ENCODE measurements at places on chromosomes 7 and 10.

DNA sequence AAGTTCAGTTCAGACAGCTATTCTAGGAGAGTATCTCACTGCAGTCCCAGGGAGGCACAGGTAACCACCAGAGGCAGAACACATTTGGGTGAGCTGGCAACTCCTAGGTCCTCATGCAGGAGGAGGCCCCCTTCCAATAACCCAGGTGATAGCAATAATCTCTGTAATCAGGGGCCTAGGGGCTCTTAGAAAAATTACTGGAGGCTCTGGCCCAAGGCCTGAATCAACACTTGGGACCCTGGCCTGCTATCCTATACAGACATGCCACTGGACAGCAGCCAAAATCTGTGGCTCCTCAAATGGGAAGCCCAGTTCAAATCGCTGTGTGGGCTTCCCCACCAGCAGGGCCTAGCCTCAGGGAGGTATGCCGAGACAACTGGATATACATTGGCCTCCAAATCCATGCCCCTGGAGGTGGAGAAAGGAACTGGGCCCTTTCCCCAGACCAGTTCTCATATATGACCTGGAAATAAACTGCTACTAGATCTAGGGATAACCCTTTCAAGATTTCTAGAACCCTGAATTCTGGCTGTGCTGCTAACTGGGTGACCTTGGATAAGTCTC lies 1.6 kb downstream of the AVPI1 start:
- DNase-seq, result no peak

DNA sequence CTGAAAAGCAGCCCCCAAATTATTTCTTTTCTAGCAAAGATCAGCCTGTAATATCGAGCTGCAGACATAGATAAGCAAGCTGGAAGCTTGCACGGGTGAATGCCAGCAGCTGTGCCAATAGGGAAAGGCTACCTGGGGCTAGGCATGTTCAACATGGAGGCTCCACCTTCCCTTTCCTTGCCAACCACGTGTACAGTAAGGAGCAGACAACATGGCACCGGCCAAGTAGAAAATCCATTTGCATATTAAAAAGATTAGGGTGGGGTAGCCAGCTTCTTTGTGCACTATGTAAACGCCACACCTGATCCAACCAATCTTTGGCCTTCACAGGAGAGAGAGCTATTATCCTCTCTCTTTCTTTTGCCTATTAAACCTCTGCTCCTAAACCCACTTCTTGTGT lies 56.7 kb upstream of the SEPHS1 start:
- DNase-seq, result no peak

- DNase-seq, result no peak
Measured at GRCh38 chr10:27844223-27844622, 98.6 kb upstream of the MKX start.

DNA sequence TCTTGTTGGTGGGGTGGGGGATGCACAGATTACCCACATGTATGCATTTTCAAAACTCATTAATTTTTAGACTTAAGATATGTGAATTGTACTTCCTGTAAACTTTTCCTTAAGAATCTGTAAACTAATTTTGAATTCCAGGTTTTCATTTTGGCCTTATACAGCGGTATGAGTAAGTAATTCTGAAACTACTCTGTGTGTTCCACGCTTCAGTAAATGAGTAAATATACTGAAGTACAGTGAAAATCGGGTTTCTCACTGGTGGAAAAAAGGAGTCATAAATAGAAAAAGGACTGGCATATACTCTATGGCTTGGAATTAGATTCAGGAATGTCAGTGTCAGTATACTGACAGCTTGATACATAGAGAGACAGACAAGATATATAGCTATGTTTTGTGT lies 72.8 kb downstream of the CTTNBP2 start:
- DNase-seq, result no peak

GRCh38 chr10:29689001-29689400 lies 54.2 kb upstream of the SVIL start:
- DNase-seq, result no peak

GRCh38 chr7:8128449-8129317 lies 133.3 kb downstream of the ICA1 start:
- no peak for DNase-seq

DNA sequence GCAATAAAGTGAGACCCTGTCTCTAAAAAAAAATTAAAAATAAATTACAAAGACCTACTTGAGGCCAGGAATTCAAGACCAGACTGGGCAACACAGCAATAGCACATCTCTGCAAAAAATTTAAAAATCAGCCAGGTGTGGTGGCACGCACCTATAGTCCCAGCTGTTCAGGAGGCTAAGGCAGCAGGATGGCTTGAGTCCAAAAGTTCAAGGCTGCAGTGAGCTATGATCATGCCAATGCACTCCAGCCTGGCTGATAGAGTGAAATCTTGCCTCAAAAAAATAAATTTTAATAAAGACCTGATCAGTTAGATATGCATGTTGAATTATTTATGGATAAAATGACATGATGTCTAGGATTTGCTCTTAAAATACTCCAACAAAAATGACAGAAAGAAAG lies 34.9 kb downstream of the P4HA1 start:
- DNase-seq, result no peak

- no peak for DNase-seq
Measured at GRCh38 chr10:28320090-28320489, 17.2 kb upstream of the MPP7 start.

GRCh38 chr7:80630608-80631405 lies 7.6 kb upstream of the CD36 start:
- no peak for DNase-seq

GRCh38 chr7:20561908-20562307 lies 53.6 kb upstream of the ABCB5 start:
- no peak for DNase-seq

GRCh38 chr10:103280031-103280430 lies 3.1 kb downstream of the INA start:
- no peak for DNase-seq

- DNase-seq, result no peak
Measured at GRCh38 chr10:51590818-51591217, 108.6 kb downstream of the CSTF2T start.
